IMR-90 (cell line): ENCODE measurements at places on chromosomes 5 and 9. TPM values are rescaled to one million over a fixed set of nuclear protein-coding genes. Genes with fewer than 3 reads are reported as not detected.
A peak's percentile ranks its signal among the peaks of the same experiment; 100 is the strongest.

The DNAI1 gene
- total RNA-seq: not detected in 2 replicates

The GDA gene
- not detected in 2 replicates for total RNA-seq

DNA sequence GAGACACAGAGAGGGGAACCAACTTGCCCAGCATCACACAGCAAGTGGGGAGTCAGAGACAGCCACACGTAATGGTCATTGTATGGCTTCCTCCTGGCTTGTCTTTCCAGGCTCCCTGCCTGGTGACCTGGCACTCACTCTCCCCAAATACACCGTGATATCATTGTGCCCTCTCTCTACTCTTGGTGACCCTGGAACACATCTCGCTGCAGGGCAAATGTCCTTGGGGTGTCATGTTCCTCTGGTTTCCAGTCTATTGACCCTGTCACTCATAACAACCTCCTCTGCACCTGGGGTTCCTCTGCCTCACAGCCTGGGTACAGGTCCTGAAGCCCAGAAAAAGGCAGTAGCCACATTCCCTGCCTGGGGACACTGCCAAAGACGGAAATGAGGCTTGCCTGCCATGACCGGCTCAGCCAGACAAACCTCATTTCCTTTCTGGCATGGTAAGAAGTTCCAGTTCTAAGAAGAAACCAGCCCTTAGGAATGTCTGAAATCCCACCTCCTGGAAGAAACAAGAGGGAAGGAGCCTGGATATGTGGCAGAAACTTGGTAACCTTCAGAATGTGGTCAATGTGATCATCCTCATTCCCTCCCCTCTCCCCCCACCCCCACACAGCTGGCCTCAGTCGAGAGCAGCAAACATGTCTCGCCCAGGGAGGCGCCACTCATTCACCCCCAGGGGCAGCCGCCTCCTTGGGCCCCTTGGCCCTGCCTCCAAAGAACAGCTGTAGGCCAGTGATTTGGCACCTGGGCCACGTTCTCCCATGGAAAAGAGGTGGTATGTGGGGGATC lies 30.6 kb upstream of the SMU1 start:
- peak; percentile 89 for DNase-seq
- H3K4me3 ChIP-seq: no peak overlapping the region
- H3K27me3 ChIP-seq: no peaks in the 10 kb centered on the region
- H3K27ac ChIP-seq: peak overlapping the region; percentile 86
- H3K4me1 ChIP-seq: peaks cover 18% of the 10 kb centered on the region

DNA sequence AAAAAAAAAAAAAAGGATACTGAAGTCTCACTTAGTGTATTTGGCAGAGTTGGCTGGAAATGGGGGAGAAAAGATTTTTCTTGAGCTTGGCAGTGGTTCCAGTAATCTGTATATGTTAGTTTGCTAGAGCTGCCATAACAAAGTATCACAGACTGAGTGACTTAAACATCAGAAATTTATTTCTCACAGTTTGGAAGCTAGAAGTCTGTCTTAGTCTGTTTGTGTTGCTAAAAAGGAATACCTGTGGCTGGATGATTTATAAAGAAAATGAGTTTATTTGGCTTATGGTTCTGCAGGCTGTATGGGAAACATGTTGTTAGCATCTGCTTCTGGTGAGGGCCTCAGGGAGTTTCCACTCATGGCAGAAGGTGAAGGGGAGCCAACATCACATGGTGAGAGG lies 89.6 kb upstream of the CEP78 start:
- H3K27me3 ChIP-seq: no peaks in the 10 kb centered on the region
- H3K27ac ChIP-seq: no peak overlapping the region
- peak; percentile 34 for DNase-seq
- no peak overlapping the region for H3K4me3 ChIP-seq

GRCh38 chr5:32277798-32278197 lies 34.9 kb downstream of the MTMR12 start:
- H3K27ac ChIP-seq: no peak overlapping the region
- no peak overlapping the region for H3K4me3 ChIP-seq
- peaks cover 15% of the 10 kb centered on the region for H3K4me1 ChIP-seq
- H3K36me3 ChIP-seq: peaks cover 8% of the 10 kb centered on the region
- H3K27me3 ChIP-seq: no peaks in the 10 kb centered on the region

- no peaks in the 10 kb centered on the region; the same call in 1 of the 2 replicates for H3K4me1 ChIP-seq
- H3K27me3 ChIP-seq: peaks cover 93% of the 10 kb centered on the region
- no peaks in the 10 kb centered on the region for H3K36me3 ChIP-seq
- peak; percentile 12 for DNase-seq
These were observed 2.9 kb upstream of the PAX5 start for GRCh38 chr9:37036776-37037502.
